NCI-H774 (cell line): ENCODE measurements at places on chromosomes 16 and 17.

GRCh38 chr17:28372203-28372944 lies 880 bp downstream of the SARM1 start:
- DNase-seq = peak; percentile 2

- no peak for DNase-seq
Observed at GRCh38 chr17:70629902-70630301, 460.6 kb downstream of the KCNJ2 start.

DNA sequence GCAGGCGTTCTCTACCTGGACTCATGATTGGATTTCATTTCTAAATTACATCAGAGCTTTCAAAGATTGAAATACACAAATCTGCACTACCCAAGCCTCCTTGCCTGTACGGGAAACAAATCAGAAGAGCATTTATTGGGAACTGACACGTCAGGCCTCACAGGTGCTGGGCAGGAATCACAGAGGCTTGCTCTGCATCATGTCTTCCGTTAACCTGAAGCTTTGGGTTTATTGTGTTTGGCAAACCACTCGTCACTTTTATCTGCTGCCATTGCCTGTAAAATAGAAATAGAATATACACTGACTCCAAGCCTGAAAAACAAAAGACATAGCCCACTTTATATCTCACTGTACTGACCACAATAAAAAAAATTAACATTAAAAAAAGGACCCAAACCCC lies 7.9 kb upstream of the GEMIN4 start:
- DNase-seq = no peak

GRCh38 chr16:20349615-20350014 lies 2.9 kb downstream of the UMOD start:
- no peak for DNase-seq

DNA sequence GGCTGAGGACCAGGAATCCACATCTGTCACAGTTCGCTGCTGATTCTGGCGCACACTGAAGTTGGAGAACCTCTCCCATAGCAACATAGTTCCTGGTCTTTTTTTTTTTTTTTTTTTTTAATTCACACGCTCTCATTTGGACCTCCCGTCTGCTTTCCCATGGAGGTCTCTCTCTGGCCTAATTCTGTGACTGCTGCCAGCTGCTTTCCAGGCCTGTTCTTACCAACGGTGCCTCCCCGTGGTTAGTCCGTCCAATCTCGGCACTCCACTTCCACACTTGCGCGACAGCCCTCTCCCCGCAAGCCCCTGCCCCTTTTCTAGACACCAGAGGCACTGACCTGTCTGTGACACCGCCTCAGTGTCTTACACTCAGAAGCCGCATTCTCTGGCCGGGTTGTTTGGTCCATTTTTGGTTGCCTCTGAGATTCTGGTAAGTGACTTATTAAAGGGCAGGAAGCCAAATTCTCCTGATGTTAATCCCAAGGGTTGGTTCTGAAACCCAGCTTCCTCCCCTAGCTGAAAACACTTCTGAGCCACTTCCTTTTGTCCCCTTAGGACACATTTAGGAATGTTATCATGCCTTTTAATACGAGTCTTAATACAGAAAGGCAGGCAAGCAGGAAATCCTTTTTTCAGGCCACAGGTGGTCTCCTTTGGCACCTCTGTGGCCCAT lies 1.1 kb upstream of the AKTIP start:
- no peak for DNase-seq

DNA sequence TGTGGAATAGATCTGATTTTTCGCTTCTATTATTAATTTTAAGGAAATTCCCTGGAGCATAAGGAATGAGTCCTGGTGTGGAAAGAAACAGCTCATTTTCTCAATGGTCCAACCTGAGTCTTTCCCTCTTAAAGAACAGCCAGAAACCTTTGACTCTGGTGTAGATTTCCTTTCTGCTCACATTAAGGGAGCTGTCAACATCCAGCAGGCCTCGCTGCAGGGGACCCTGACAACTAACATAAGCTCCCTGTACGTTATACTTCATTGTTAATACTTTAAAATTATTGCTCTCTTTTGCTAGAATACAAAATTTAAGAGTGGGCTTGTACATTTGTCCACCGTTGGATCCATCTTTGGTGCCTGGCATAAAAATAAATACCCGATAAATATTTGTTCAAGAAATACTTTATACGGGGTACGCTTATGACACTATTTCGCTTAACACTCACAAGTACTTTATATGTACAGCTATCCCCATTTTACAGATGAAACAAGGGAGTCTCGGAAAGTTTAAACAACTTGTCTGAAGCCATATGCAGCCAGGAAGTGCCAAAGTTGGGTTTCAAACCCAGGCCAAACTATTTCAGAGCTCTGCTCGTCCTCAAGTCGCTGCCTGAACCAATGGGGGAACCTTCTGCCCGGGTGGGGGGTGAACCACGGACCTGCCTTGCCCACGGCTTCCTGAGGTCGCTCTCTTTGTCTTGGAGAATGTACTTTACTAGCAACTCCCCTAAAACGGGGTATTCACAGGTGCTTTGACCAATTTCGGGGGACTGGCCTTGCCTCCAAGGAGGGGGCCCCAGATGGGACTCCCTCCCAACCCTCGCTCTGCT lies 611 bp downstream of the SMARCE1 start:
- no peak for DNase-seq

GRCh38 chr17:75288770-75289114 lies 491 bp downstream of the SLC25A19 start:
- DNase-seq = peak; percentile 69

GRCh38 chr16:68077866-68078700 lies 7.1 kb upstream of the NFATC3 start:
- no peak for DNase-seq

DNA sequence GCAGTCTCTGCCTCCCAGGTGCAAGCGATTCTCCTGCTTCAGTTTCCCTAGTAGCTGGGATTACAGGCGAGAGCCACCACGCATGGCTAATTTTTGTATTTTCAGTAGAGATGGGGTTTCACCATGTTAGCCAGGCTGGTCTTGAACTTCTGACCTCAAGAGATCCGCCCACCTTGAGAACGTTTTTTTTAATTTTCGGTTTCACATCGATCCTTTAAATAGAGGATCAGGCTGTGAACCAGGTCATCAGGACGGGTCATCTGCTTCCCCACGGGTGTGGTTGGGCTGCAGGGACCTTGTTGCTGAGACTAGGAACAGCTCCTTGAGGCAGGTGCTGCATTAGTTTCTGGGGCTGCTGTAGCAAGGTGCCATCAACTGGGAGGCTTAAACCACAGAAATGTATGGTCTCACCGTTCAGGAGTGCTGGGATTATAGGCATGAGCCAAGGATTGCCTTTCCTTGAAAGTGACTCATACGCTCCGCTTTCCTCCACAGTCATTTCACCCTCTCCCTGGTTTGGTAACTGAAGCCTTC lies 7.9 kb upstream of the NAGPA start:
- no peak for DNase-seq

DNA sequence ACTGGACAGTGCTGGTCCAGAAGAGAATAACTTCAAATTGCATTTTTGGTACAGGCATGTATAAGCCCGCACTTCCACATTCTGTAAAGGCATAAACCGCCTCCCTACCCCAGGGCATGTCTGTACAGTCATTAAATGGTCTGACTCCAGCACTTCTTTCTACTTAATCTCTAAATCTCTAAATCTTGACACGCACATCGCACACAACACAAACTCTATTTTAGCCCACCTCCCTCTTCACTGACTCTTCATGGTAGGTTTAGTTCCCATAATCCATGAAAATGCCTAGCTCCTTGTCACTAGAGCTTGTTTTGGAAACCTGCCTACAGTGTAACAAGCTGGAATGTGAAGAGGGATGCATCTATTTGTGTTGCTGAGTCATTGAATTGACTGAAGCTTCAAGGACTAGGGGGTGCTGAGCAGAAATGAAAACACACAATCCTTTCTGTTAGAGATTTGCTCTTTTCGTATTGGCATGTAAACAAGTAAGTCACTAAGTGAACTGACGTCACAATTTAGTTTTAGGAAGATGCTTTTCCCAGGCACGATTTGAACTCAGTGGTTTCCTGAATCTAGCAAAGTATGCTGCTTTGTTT lies 1.6 kb upstream of the DUSP14 start:
- peak; percentile 76 for DNase-seq

DNA sequence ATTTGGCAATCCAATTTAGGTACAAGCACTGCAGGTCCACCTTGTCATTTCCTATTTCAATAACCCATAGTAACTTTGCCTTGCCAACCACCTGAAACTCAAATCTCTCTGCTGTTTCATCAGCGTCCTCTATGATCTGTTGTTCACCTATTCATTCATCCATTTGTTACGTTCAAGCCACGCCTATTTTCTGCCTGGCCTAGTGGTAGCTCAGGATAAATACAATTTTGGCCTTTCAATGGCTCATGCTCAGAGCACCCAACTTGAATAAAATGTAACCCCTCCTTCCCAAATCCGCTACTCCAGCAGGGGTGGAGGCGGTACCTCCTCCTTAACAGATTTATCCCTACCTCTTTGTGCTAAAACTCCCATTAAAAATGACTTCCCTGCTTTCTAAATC lies 3.6 kb upstream of the FBXO47 start:
- DNase-seq = no peak

DNA sequence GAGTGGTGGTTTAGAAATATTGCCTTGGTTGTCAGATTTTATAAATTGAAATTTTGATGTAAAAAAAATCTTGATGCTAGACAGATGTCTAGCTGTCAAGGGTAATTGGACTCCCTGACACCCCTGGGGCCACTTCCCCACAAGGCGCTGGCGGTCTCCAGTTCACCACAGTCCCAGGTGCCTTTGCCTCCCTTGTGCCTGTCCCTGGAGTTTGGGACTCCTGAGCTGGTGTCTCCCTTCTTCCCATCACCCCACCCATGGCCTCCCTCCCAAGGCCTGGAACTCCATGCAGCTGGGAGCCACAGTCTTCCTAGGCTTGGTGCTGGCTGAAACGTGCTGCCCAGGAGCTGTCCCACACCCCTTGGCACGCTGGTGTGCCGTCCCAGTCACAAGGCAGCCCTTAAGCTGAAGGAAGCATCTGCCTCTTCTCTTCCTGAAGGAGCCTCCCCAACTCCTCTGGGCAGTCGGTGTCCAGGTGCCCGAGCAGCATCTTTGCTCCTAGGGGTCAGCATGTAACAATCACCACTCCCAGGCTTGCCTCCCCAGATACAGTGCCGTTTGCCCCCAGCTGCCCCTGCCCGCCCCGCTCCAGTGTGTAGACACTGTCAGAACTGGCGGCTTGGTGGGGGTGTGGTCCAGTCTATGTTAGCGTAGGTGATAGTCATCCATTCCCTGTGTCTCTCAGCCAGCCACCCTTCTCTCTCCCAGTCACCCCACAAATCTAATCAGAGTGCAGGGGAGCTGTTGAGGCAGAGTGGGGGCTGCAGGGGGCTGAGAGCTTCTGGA lies 26.2 kb downstream of the POLR3E start:
- DNase-seq = no peak

GRCh38 chr17:17682737-17683680 lies 1.8 kb downstream of the RAI1 start:
- no peak for DNase-seq

- no peak for DNase-seq
Observed at GRCh38 chr17:28093999-28094716, 51.7 kb downstream of the NLK start.

- DNase-seq = no peak
Observed at GRCh38 chr16:9095171-9095570, 3.7 kb downstream of the HAPSTR1 start.

DNA sequence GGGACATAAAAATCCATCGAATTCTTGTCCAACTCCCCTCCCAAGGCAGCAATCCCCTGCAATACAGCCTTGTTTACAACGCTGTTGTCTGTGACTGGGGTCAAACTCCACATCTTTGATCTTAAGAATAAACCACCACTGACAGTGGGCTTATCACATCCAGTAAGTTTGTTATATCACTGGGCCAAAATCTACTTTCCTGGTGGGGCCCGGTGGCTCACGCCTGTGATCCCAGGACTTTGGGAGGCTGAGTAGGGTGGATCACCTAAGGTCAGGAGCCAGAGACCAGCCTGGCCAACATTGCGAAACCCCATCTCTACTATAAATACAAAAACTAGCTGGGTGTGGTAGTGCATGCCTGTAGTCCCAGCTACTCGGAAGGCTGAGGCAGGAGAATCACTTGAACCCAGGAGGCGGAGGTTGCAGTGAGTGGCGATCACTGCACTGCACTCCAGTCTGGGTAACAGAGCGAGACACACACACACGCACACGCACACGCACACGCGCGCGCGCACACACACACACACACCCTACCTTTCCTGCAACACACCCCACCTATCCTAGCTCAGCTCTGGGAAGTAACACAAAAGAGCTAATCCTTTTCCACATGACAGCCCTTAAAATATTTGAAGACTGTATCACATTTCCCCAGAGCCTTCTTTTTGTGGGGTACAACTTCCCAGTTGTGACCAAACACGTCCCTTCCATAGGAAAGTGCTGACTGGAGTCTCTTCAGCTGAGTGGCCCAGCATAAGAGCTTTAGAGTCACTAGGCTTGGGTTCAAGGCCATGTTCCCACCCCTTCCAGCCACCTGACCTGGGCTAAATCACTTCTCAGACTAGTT lies 20.9 kb upstream of the ABCC1 start:
- no peak for DNase-seq

GRCh38 chr17:65876985-65877384 lies 314.9 kb downstream of the CEP112 start:
- DNase-seq = no peak

DNA sequence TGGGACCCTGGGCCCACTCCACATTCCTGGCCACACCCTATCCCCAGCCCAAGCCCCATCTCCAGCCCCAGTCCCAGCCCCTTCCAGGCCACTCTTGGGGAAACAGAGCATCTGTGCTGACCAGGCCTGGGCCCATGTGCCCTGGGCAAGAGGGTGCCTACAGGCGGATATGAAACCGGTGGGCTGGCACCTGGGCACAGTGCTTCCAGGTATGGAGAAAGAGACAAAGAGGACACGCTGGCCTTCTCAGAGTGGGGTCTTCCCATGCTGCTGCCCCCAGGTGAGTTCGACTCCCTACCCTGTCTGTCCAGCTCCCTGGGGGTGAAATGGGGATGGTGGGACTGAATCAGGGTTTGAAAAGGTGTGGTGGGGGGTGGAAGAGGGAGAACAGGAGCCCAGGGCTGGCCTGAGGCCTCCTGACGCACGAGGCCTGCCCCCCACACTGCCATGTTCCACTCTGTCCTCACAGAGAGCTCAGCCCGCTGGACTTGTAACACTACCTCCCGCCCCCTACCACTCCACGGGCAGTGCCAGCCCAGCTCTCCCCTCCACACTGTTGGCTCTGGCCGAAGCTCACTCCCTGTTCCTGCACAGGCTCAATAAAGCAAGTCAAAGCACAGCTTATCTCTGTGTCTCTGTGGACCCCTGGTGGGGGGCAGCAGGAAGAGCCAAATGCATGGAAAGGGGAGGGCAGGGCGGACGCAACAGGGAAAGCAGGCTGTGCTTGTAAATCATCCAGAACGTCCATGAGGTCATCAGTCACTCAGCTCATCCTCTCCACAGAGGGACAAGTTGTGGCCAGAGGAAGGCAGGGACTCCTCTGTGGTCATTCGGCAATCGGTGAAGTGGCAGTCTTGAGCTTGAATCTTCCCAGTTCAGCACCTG lies 71.1 kb upstream of the TMEM97 start:
- no peak for DNase-seq
